NCI-H1417 treated with DMSO at 0.1 percent for 48 hours (cell line): ENCODE measurements at places on chromosomes 1 and 21.

GRCh38 chr1:225460737-225461532, 33.1 kb upstream of the LBR start:
- DNase-seq: no peak

GRCh38 chr21:29433366-29434059, 134.8 kb downstream of the BACH1 start:
- DNase-seq: no peak

DNA sequence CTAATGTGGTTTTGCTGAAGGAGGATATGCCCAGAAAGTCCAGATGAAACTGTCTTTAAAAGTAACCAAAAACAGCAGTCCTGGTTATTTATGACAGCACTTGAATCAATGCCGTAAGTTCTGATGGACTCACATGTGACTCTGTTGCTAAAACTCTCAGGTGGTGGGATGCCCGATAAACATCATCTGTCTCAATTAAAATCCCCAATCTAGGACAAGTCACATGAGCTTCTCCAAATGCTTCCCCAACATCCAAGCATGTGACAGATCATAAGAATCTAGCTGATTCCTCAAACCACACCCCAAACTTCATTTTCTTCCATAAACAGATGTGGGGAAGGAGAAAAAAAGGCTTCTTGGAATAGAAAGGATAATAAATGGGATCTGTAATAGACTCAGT, 786 bp upstream of the CTSK start:
- DNase-seq: no peak

DNA sequence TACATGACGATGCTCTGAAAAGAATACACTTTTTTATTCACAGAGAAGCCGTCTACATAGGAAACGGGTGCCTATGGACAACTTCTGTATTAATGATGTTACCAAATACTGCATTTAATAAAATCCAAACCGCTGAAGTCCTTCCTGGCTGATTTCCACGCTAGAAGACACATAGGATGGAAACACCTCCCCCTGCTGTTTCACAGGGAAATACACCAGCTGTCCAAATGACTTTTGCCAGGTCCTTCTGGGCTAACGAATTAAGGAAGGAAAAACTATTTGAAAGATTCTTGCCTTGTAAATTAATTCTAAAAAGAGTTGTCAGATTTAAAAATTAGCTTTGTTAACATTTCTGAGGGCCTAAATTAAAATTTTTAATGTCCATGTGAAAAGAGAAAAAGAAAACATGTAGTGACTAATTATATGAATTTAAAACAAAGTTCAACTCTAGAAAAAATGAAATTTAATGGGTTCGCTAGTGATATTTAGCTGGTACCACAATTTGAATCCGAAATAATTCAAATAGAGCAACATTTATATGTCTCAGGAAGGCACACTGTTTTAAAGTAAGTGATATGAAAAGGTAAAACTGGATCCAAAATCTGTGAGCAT, 146.0 kb downstream of the RERE start:
- no peak for DNase-seq

GRCh38 chr1:177228693-177229065, 57.9 kb downstream of the BRINP2 start:
- DNase-seq: no peak

GRCh38 chr1:8283058-8283884, 34.6 kb upstream of the SLC45A1 start:
- no peak for DNase-seq

DNA sequence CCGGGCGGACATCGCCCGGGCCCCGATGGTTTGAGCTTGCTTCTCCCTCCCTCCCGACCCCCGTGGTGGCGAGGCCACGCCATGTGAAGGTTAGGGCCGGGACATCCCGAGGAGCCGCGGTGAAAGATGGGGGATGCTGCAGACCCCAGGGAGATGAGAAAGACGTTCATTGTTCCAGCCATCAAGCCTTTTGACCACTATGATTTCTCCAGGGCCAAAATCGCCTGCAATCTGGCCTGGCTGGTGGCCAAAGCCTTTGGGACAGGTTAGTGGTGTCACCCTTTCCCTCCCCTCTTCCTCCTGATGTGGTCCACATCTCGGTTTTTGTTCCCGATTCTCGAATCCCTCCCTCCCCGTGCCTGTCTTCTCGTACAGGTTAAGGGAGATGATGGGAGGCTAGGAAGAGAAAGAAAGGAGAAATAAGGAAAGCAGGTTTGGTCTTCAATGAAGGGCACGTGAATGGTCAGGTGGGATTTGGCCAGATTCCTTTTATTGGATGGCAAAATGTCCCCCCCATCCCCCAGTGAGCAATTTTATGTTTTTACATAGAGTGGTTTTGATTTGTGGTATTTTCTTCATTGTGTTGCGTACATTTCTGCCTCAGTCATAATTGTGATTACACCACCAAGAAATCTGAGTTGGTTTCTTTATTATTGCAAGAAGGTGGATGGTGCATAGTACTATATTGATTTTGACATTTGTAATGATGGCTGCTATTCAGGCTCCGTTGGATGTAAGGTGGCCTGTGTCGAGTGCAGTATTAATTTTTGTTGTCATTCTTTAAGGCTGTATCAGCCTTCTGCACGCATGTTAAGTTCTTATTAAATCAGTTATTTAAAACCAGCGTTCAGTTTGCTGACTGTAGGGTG, 1.2 kb downstream of the CAMSAP2 start:
- DNase-seq: no peak

DNA sequence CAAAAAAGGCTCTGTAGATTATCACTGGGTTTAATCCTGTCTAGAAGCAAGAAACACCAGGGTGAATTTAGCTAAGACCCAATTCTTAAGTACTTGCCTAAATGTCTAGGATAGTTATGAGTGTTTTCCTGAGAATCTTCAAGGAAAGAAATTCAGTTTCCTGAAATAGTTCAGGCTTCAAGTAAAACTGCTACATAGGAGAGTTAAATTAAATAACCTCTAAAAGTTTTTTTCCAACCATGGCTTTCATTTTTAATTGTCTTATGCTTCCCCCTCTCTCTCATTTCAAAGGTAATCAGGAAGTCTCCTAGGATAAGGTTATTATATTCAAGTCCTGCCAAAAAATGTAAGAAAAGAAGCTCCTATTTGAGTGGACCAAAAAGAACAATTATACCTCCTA, 46.7 kb upstream of the FBXO28 start:
- no peak for DNase-seq

DNA sequence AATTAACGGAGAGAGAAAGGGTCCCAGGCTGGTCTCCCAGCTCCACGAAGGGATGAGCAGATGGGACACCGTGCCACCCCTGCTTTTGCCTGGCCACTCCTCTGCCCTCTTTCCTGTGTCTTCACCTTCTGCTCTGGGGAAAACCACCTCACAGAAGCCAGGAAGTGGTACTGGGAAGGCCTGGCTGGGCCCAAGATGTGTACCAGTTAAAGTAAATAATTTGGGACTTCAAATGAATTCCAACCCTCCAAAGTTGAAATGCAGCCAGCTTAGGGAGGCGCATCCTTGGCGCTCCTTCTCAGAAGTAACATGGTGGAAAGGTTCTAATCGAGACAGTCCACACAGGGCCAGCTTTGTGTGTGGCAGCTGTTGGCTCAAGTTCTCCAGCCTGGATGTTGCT, 45.7 kb downstream of the MAP3K21 start:
- DNase-seq: no peak

- no peak for DNase-seq
These were observed 17.2 kb downstream of the NIBAN1 start for GRCh38 chr1:184956999-184957700.

DNA sequence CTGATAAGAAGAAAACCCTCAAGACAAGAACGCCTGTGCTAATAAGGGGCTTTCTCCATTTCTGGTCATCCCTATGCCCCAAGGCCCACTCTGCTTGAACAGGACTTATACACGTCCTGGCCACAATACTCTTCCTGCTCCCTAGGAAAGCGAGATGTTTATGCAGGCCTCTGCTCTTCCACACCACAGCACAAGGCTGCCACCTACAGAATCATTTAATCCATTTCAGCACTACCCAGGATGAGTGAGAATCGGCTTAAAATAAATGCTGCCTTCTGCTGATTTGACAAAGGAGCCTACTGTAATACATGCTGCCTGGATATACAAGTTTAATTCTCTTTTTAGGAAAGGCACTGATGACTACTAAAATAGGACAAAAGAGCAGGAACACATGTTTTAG, 29.4 kb downstream of the FRRS1 start:
- DNase-seq: peak; percentile 62

GRCh38 chr1:53122201-53122885, 20.1 kb downstream of the SLC1A7 start:
- no peak for DNase-seq

GRCh38 chr1:98201666-98202081, 280.8 kb upstream of the DPYD start:
- DNase-seq: no peak

- DNase-seq: peak; percentile 38
These were observed 20.8 kb upstream of the ENSA start for GRCh38 chr1:150650193-150650592.

- DNase-seq: no peak
These were observed 29.0 kb downstream of the ACP6 start for GRCh38 chr1:147641291-147641690.

GRCh38 chr21:39103689-39104088, 79.6 kb downstream of the PSMG1 start:
- DNase-seq: no peak

DNA sequence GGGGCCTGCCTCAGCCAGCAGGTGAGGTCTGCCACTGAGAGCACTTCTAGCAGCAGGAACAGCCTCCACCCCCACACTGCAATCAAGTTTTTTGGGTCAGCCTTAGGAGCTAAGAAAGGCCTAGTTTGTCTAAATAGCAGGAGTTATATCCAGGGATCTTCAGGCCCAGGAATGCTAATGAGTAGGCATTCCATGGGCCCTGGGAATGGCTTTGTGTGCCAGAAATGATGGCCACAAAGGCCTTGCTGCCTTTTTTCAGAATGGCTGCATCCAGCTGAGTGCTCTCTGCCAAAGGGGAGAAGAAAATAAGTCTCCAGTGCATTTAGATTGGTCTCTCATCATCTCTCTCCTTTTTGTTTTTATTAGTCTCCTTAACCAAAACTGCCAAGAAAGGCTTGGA, 2.8 kb downstream of the MRTO4 start:
- no peak for DNase-seq

DNA sequence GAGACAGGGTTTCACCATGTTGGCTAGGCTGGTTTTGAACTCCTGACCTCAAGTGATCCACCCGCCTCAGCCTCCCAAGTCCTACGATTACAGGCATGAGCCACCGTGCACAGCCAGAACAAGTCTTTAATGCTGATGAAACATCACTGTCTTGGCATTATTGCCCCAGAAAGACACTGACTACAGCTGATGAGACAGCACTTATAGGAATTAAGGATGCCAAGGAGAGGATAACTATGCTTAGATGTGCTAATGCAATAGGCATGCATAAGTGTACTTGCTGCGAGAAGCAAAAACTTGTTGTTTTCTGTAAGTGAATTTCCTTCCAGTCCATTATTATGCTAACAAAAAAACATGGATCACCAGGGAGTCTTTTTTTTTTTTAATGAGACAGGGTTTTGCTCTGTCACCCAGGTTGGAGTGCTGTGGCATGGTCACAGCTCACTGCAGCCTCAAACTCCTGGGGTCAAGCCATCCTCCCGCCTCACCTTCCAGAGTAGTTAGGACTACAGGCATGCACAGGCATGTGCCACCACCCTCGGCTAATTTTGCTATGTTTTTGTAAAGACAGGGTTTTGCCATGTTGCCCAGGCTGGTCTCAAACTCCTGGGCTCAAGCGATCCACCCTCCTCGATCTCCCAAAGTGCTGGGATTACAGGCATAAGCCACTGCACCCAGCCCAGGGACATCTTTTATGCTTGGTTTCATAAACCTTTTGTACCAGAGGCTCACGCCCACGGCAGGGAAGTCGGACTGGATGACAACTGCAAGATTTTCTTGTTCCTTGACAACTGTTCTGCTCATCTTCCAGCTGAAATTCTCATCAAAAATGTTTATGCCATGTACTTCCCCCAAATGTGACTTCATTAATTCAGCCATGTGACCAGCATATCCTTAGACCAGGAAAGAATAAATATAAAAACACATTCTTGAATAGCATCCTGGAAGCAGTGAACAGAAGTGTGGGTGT, 23.1 kb downstream of the RHEX start:
- DNase-seq: no peak

- no peak for DNase-seq
These were observed 85.6 kb downstream of the STUM start for GRCh38 chr1:226634166-226634588.

GRCh38 chr1:229819091-229819490, 193.0 kb downstream of the URB2 start:
- no peak for DNase-seq

DNA sequence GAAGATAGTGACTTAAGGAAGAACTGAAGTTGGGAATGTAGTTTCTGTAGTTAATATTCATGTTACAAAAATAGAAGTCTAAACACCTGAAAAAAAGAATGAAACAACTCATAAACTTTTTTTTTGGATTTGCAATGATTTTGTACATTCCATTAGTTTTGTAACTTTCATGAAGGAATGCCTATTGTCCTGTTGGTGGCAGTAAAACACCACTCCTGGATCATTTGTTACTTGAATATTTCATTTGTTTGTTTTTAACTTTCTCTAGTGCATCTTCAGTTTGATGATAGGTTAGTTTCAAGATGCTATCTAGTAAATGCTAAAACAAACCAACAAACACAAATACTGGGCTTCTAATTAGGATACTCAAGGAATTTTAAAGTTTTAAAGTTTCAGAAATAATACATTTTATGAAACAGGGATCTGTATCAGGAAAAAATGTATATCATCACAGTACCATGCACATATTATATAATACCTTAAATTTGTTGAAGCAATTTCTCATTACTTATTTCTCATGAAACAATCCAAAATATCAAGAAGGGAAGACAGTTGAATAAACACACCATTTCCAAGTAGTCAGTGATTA, 229.7 kb upstream of the CACYBP start:
- peak; percentile 20 for DNase-seq

- no peak for DNase-seq
These were observed 7.3 kb upstream of the HPCAL4 start for GRCh38 chr1:39698568-39698967.

DNA sequence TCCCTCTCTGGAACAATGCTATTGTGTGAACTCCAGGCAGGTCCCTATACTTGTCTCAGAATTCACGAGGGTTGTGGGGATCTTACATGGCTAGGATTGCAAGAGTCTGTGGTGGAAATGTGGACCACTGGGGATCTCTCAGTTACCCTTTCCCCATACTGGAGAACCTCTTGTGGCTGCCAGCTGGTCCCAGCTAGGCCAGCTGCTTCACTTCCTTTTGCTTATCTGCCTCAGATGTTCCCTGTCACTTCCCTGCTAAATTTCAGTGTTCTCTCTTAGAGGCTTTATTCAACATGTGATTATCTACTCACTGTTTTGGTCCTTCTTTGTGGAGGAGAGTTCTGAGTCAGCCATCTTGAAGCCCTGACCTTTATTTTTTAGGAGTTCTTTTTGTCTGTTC, 75.9 kb upstream of the SAMD13 start:
- no peak for DNase-seq

DNA sequence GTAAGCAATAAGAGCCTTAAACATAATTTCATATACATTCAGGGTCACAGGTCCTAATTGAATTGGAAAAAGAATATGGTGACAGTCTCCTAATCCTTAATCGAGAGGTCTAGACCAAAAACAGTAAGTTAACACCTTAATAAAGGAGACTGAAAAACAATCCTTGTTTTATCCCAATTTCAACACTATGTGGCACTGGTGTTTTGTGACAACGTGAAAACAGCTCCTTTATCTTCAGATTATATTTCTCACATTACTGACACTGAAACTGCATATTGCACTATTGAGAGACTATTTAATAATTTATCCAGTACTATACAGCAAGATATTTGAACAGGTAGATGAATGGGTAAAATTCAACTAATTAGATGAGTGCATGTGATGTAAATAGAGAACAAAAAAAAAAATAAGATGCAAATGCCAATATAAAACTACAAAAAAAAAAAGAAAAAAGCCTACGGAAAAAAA, 34.1 kb downstream of the TP53BP2 start:
- DNase-seq: no peak
